ENCODE measurements at places on chromosomes 16 and 17.

DNA sequence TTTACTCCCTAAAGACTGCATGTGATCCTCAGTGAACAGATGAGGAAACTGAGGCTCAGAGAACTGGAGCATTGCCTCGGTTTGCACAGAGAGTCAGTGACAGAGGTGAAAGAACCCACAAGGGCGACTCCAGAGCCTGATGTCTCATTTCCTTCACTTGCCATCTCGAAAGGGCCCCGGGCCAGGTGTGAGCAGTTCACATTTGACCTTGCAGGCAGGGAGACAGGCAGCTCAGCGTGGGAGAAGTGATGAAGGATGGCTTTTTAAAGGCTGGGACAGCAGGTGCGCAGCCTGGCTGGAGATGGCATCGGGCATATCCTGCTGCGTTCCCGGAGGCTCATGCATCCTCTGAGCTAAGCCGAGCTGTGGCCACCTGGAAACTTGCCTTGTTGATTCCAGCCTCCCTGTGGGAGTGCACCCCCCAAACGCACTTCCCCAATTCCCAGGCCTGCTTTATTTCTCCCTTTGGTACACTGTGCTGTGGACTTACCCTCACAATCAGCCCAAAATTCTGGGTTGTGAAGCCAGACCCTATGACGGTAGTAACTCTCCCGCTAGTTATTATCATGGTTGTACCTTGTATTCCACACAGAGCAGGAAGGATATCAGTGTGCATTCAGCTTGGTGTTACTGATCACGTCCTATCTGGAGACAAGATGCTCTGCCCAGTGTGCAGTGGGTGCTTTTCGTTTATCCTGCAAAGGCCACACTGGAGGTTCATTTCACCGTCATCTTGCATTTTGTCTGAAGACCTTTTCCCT is 753.2 kb upstream of the EEF2KMT start:
- no peak for DNase-seq

- no peak for DNase-seq
Observed at GRCh38 chr17:29591146-29591736, 1.7 kb upstream of the ANKRD13B start.

- DNase-seq, result no peak
Observed at GRCh38 chr16:30470170-30470512, 2.4 kb upstream of the ITGAL start.

- DNase-seq, result no peak
Observed at GRCh38 chr16:74723256-74723655, 22.6 kb upstream of the MLKL start.

DNA sequence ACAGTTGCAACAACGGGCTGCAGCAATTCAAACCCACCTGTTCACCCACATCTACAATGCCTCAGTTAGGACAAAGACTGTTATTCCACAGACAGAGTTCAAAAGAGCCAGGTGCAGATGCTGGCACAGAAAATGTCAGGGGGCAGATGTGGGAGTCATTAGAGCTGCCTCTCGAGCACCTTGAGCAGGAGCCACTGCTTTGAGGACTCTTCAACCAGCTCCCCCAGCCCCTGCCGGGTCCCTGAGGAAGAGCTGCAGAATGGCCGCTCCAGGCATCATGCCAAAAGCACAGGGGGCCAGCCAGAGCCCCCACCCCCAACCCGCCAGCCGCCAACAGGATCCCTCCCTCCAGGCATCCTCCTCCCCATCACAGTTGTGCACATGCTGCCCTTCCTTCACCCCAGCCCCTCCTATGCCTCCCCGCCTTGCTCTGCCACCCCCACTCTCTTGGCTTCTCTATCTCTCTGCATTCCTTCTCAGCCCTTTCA is 20.8 kb downstream of the C17orf67 start:
- DNase-seq, result no peak

- DNase-seq, result no peak
Observed at GRCh38 chr16:4958510-4959438, 644 bp downstream of the SEC14L5 start.

DNA sequence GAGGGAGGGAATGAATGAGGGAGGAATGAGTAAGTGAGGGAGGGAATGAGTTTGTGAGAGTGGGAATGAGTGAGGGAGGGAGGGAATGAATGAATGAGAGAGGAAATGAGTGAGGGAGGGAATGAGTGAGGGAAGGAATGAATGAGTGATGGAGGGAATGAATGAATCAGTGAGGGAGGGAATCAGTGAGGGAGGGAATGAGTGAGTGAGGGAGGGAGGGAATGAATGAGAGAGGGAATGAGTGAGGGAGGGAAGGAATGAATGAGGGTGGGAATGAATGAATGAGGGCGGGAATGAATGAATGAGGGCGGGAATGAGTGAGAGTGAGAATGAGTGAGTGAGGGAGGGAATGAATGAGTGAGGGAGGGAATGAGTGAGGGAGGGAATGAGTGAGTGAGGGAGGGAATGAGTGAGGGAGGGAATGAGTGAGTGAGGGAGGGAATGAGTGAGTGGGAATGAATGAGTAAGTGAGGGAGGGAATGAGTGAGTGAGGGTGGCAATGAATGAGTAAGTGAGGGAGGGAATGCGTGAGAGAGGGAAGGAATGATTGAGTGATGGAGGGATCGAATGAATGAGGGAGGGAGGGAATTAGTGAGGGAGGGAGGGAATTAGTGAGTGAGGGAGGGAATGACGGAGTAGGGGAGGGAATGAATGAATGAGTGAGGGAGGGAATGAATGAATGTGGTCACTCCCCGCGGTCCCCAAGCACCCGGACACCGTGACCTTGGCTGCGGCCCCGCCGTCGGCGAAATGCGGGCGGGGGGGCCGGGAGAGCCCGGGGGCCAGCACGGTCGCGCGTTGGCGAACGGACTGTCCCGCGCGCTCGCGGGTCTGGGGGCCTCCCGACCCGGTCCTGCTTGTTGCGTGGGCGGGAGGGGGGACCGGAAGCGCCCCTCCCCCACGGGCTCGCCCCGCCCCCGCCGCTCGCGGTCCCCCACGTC is 1.1 kb upstream of the UBE2I start:
- no peak for DNase-seq

- DNase-seq, result peak; percentile 38
Observed at GRCh38 chr17:68291836-68292688, 767 bp downstream of the ARSG start.

DNA sequence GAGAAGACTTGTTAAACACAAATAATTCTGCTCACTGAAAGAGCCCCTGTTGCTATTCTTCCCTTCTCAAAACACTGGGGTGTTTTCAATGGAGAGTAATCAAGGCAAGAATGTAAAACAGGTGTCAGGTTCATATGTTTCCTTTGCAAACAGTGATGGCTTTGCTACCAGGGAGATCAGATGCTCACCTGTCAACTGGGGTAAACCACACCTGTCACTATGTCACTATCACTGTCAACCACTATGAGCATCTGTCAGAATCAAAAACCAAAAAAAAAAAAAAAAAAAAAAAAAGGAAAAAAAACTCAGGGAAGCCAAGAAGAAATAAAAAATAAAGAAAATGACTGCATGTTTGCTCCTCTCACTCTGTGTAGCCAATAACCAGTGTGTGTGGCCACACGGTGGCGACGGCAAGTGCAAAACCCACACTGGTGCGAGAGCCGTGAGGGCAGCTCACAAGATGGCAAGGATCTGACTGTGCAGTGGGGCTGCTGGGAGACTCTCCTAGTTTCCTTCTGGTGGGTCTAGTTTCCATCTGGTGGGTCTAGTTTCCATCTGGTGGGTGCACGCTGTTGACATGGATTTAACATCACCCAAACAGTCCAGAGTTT is 22.7 kb downstream of the USP22 start:
- no peak for DNase-seq

GRCh38 chr16:22815863-22816262 is 1.9 kb downstream of the HS3ST2 start:
- no peak for DNase-seq

GRCh38 chr16:56068314-56068713 is 123.0 kb upstream of the GNAO1 start:
- no peak for DNase-seq

GRCh38 chr16:2585651-2586081 is 47.8 kb downstream of the PDPK1 start:
- DNase-seq, result no peak

- DNase-seq, result no peak
Observed at GRCh38 chr16:73565263-73565662, 517.3 kb upstream of the ZFHX3 start.

DNA sequence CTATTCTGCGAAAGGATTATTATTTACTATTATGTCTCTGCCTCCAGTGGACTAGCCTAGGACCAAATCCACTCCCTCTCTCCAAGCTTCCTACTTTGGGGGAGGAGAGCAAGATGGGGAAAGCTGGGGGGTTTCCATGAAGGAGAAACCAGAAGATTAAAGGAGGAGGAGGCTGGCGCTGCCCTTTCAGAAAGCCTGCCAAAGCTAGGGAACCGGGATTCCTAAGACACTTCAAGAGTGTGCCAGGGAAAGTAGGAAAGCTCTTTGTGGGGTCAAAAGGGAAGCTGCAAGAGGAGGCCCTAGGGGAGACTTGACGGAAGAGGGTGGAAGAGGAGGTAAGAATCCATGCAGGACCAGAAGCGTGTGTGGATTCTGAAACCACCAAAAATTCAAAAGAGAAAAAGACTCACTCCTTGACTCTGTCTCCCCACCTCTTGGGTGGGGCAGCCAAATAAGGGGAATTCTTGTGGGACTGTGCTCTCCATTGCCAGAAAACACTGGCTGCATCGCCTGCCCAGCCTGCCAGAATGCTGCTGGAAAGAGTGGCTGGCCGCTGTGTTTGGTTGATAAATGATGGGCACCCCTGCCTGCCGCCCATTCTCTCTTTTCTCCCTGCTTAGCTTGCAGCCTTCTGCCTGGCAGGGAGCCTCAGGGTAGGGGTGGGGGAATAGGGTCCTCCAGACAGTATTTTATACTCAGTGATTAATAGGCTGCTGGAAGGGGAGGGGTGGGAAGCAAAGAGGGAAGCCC is 11.8 kb upstream of the KAT7 start:
- no peak for DNase-seq

- no peak for DNase-seq
Observed at GRCh38 chr16:83705856-83706255, 101.9 kb upstream of the HSBP1 start.

DNA sequence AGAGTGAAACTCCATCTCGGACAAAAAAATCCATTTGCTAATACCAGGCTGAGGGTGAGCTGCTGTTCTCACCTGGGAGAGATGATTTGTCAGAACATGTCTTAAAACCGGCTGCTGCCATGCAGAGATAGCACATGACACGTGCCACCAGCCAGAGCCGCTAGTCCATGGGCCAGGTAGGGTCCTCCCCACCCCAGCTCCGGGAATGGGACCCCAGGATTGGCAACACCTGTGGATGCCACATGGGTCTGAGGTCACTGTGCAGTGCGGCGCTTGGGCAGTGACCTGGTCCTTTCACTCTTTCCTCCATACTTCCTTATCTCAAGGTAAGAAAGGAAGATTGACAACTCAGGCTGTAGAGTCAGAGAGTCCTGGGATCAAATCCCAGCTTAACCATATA is 393.3 kb upstream of the TNRC6C start:
- DNase-seq, result no peak

Data from omental fat pad (tissue), 4 donors.